ENCODE measurements at places on chromosomes 7 and 10. TPM values are rescaled to one million over a fixed set of nuclear protein-coding genes. Genes with fewer than 3 reads are reported as not detected.

DNA sequence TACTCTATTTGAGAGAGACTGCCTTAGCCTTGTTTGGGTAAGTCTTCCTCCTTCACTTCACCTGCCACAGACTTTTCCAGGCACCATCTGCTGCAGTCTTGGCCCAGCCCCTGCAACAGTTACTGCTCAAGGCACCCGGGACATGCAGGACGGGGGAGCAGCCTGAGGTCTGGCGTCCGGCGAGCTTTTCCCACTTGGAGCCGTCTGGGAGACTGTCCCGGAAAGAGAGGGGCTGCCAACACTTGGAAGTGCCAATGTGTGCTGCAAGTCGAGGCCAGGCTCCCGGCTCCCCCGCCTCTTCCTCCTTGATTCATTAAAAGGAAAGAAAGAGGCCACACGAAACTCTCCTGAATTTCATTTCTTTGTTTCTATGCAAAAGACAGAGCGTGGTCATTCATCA lies 13.7 kb downstream of the HTRA1 start:
- DNase-seq, result no peak
- H3K4me3 ChIP-seq, result no peak overlapping the region

DNA sequence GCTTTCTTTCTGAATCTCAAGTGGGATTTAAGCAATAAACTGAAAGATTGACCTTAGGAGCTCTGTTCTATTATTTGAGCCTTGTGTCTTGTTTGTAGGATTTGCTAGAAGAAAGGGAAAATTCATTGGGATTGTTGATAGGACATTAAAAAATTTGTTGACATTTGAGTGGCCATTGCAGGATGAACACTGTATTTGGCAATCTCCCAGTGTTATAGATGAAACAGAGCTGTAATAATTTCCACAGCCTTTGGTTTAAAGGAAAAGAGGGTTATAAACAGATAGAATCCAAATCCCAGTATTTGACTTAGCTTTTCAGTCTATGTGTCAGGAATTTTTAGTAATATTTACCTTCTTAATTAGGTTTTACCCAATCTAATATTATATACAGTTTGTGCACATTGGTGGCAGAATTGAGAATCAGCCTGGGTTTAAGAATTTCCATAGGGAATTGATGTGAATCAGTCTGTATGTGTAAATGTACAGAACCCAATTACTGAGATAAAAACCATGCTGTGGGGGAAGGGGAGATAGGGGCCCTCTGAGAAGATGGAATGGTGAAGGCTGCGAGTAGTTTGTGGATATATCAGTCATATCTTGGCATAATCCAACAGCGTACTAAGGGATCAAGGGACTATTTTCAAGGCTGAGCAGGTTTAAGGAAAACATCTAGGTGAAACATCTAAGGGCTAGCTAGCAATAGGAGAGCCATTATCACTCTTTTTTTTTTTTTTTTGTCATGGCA lies 6.5 kb downstream of the SGPL1 start:
- H3K27ac ChIP-seq, result no peak overlapping the region
- DNase-seq, result no peak
- H3K36me3 ChIP-seq, result no peaks in the 10 kb centered on the region
- H3K4me1 ChIP-seq, result no peaks in the 10 kb centered on the region
- H3K4me3 ChIP-seq, result no peak overlapping the region
- no peaks in the 10 kb centered on the region for H3K27me3 ChIP-seq

DNA sequence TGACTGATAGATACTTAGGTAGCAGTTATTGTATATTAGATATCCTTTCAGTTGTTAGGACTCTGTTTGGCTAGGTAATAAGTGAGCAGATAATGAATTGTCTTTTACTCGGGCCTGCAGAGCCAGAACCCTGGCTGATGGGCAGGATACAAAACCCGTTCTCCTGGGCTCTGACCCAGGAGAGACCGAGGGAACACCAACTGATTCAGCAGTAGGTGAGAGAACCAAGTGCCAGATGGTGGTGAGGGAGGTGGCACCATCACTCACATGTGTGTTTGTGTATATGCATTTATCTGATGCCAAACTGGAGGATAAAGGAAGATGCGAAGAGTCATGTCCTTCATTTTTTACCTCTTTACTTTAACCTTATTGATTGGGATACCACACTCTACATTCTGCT lies 115.7 kb upstream of the SAMD8 start:
- H3K4me1 ChIP-seq, result no peaks in the 10 kb centered on the region
- no peak overlapping the region for H3K4me3 ChIP-seq
- H3K36me3 ChIP-seq, result no peaks in the 10 kb centered on the region
- no peak overlapping the region for H3K27ac ChIP-seq
- no peaks in the 10 kb centered on the region for H3K27me3 ChIP-seq

DNA sequence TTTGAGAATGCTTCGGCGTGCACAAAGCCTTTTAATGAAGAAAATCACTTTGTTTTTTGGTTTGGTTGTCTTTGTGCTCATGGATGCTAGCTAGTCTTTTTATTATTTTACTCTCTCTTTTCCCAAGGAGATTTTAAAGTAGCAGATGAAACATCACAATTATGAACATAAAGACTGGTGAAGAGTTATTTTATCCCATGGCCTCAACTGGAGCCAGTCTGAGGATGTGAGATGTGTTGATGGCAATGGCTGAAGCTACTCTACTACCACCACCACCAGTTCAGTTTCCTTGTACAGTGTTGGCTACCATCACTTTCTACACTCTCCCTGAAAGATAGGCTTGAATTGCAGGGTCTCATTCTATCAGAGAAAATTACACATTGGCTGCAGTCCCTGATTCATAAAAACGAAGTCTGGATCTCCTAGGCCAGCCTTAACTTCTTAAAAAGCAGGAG lies 494 bp upstream of the HERC4 start:
- H3K27ac ChIP-seq, result peak overlapping the region; percentile 98
- H3K36me3 ChIP-seq, result no peaks in the 10 kb centered on the region
- H3K4me3 ChIP-seq, result peak overlapping the region; percentile 95
- peaks cover 5% of the 10 kb centered on the region for H3K4me1 ChIP-seq
- DNase-seq, result no peak
- H3K27me3 ChIP-seq, result no peaks in the 10 kb centered on the region

- no peaks in the 10 kb centered on the region for H3K27me3 ChIP-seq
- no peak overlapping the region for H3K27ac ChIP-seq
- no peak for DNase-seq
- no peaks in the 10 kb centered on the region for H3K36me3 ChIP-seq
Observed at GRCh38 chr10:25753776-25754175, 180.3 kb upstream of the MYO3A start.

- no peaks in the 10 kb centered on the region for H3K4me1 ChIP-seq
- no peak overlapping the region for H3K27ac ChIP-seq
- H3K4me3 ChIP-seq, result no peak overlapping the region
- H3K36me3 ChIP-seq, result no peaks in the 10 kb centered on the region
- H3K27me3 ChIP-seq, result no peaks in the 10 kb centered on the region
Observed at GRCh38 chr7:120431016-120431415, 158.0 kb downstream of the KCND2 start.

- H3K27me3 ChIP-seq, result no peaks in the 10 kb centered on the region
- DNase-seq, result peak; percentile 58
- no peaks in the 10 kb centered on the region for H3K36me3 ChIP-seq
- no peak overlapping the region for H3K4me3 ChIP-seq
- H3K4me1 ChIP-seq, result peaks cover 6% of the 10 kb centered on the region
Observed at GRCh38 chr7:135320268-135320667, 86.6 kb downstream of the STRA8 start.

DNA sequence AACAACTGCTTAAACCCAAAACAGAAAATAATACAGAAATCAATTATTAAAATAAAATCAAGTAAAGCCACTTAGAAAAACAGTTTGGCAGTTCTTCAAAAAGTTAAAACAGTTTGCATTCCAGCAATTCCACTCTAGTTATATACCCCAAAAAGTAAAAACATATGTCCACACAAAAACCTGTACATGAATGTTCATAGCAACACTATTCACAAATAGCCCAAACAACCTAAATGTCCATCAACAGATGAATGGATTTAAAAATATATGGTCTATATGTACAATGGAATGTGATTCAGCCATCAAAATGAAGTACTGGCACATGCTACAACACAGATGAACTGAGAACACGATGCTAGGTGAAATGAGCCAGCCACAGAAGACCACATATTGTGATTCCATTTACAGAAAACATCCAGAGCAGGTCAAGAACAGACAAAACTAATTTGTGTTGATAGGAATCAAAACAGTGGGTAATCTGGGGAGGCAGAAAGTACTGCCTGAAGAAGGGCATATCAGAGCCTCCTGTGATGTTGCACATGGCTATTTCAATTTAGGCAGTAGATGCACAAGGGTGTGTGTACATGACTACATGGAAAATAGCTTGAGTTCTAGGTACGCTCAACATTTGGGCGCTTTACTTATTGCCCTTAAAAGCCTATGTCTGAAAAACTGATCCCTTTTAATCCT lies 66.3 kb downstream of the CYTH3 start:
- DNase-seq, result no peak
- no peaks in the 10 kb centered on the region for H3K4me1 ChIP-seq
- no peak overlapping the region for H3K27ac ChIP-seq
- H3K36me3 ChIP-seq, result no peaks in the 10 kb centered on the region
- no peak overlapping the region for H3K4me3 ChIP-seq
- no peaks in the 10 kb centered on the region for H3K27me3 ChIP-seq

DNA sequence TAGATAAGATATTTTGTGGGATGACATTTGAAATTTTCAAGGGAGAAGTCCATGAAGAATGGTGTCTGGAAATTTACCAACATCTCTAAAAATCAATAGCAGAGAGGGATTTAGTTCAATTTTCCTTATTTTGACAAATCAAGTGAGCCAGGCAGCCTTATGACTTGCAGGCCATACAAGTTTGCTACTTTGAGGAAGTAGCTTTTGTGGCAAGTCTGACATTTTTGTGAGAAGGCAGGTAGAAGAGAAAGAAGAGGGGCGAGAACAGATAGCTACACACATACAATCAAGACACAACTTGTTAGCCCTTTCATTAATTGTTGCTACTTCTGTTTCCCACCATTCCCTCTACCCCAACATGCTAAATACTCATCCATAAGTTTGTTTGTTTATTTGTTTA lies 74.5 kb upstream of the OIT3 start:
- H3K4me1 ChIP-seq, result no peaks in the 10 kb centered on the region
- H3K36me3 ChIP-seq, result no peaks in the 10 kb centered on the region
- no peak for DNase-seq

- DNase-seq, result no peak
- H3K36me3 ChIP-seq, result peaks cover 5% of the 10 kb centered on the region
- H3K4me3 ChIP-seq, result no peak overlapping the region
- H3K27me3 ChIP-seq, result no peaks in the 10 kb centered on the region
- no peak overlapping the region for H3K27ac ChIP-seq
Observed at GRCh38 chr10:100978901-100979195, 8.4 kb downstream of the MRPL43 start.

DNA sequence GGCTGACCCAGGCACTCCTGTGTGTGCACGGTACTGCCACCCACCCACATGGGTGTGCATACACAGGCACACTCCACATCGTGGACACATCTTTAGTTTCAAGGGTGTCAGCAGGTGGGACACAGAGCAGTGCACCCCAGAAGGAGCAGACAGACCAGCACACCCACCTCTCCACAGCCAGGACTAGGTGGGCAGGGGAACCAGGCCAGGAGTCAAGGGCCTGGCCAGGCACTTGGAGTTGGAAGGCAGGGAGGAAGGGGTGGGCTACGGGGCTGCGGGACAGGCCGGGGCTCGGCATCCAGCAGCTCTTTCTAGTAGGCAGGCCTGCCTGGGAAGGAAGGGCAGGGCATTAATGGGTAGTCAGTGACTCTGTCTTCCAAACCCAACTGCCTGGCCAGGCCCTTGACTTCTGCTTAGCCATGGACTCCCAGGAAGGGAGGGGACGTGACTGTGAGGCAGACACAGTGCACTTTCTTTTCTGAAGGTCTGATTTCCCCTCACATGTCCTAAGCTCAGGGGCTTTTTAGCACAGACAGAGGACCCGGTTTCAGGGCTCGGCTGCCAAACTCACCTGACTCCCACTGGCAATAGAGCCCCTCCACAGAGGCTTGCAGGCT lies 14.6 kb downstream of the RASGEF1A start:
- no peak for DNase-seq
- H3K27ac ChIP-seq, result no peak overlapping the region
- H3K27me3 ChIP-seq, result no peaks in the 10 kb centered on the region
- no peaks in the 10 kb centered on the region for H3K4me1 ChIP-seq

DNA sequence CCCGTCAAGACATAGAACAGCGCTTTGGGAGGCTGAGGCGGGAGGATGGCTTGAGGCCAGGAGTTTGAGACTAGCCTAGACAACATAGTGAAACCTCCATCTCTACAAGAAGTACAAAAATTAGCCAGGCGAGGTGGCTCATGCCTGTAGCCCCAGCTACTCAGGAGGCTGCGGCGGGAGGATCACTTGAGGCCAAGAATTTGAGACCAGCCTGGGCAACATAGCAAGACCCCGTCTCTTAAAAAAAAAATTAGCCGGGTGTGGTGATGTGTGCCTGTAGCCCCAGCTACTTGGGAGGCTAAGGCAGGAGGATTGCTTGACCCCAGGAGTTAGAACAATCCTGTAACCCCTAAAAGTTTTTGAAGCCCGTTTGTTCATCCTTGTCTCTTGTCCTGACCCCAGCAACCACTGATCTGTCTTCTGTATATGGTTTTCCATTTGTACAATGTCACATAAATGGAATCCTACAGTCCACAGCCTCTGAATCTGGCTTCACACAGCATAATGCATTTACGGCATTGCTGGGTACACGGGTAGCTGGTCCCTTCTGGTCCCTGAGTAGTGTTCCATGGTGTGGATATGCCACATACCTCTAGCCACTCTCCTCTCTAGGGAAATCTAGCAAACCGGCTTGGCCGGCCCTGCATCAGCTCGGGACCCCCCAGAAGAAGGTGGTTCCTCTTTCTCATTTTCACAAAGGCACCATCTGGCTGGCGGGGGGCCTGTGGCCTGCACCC lies 8.4 kb downstream of the GTF2IRD1 start:
- no peak overlapping the region for H3K27ac ChIP-seq
- H3K36me3 ChIP-seq, result no peaks in the 10 kb centered on the region
- H3K4me1 ChIP-seq, result no peaks in the 10 kb centered on the region
- no peak for DNase-seq
- H3K4me3 ChIP-seq, result no peak overlapping the region

DNA sequence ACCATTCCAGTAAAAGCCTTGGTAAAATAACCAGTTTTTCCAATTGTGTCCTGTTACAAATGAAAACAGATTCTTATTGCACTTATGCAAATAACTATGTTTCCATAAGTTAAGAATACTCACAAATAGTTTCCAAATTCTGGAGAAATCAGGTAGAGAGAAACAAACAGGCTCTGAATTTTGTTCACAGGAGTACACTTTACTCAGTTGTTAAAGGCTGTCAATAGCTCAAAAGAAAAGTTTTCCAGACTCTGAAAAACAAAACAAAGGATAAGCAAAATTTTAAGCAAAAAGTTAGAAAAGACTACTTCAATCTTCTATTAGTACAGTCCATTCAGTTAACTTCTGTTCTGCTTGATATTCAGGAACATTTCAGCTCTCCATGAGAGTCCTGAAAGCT lies 32.8 kb upstream of the ZNF365 start:
- H3K27ac ChIP-seq, result no peak overlapping the region
- no peak for DNase-seq
- H3K4me1 ChIP-seq, result no peaks in the 10 kb centered on the region
- H3K27me3 ChIP-seq, result no peaks in the 10 kb centered on the region
- H3K36me3 ChIP-seq, result no peaks in the 10 kb centered on the region

The OR2A42 gene
- under 0.01 TPM for total RNA-seq

The COL17A1 gene
- 34.1 TPM for total RNA-seq

The CCL24 gene
- total RNA-seq, result 1.3 TPM

The MKI67 gene
- total RNA-seq, result 6.4 TPM

The HYAL4 gene
- total RNA-seq, result not detected

The ZNF804B gene
- total RNA-seq, result not detected

The SHH gene
- total RNA-seq, result not detected

The SHTN1 gene
- total RNA-seq, result 17.8 TPM

The ATRNL1 gene
- total RNA-seq, result 11.4 TPM
